ENCODE measurements at places on chromosomes 5 and 9.

DNA sequence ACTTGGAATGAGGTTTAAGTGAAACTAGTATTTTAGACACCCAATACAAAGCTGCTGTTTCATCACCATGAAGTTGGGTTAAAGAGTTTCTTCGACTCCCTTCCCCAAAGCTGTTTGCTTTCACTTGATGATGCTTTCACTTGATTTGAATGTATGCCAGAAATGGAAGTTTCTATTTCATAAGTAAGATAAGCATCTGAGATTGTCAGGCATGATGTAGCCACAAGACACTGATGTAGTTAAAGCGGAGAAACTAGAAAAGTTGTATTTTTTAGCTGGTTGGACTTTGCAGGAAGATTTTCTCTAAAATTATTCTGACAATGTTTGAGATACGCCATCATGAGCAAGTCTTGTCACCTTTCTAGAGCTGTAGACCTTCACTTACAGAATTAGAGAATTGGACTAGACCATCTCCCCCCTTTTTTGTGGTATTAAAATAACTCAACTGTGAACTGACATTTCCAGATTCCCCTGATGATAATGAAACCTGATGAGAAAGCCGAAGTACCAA lies 20.0 kb downstream of the MOCS2 start:
- DNase-seq: no peak

GRCh38 chr5:66933066-66933465 lies 263.5 kb downstream of the CD180 start:
- DNase-seq: no peak

DNA sequence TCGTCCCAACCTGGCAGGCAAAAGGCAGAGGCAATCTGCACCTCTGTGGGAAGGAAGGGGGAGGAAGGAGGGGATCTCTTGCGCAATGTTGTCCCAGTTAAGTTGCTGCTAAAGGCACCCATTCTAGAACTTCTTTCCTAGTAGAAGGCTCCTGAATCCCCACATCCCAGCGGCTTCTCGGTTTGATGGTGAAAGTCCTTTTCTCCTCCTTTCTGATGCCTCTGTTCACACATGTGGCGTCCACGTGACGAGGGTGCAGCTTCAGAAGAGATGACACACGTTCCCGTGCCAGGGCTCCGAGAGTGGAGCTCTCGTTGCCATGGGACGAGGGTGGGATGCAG lies 96.9 kb upstream of the FCN2 start:
- DNase-seq: no peak

DNA sequence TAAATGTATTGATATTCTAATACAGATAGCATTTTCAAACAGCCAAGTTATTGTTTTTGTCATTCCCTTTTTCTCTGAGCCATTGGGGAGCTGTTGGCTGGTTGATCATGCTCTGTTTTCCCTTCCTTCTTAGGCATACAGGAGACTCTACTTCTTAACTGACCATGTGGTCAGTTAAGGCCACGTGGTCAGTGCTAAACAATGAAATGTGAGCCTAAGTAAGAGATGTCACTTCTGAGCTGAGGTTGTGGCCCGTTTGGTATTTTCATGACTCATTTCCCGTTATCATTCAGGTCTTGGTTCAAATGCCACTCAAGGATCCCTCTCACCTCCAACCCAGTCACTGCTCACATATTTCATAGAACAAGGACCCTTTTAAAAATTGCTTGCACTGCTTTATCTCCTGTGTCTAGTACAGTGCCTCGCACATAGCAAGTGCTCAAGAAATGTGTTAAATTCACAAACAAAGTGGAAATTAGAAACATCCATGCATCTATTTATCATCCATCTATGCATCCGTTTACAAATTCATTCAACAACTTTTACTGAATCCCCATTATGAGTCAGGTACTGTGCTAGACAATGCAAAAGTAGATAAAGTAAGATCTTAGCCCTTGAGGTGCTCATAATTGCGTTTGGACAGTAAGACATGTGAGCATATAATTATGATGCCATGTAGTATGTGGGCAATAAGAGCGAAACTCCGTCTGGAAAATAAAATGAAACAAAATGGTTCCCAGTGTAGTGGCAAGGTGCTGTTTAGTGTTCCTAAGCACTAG lies 50.7 kb downstream of the ARRDC3 start:
- no peak for DNase-seq

GRCh38 chr9:102354041-102354440 lies 615.6 kb upstream of the GRIN3A start:
- DNase-seq: no peak

- DNase-seq: no peak
Measured at GRCh38 chr9:113380869-113381378, 4.1 kb upstream of the HDHD3 start.

DNA sequence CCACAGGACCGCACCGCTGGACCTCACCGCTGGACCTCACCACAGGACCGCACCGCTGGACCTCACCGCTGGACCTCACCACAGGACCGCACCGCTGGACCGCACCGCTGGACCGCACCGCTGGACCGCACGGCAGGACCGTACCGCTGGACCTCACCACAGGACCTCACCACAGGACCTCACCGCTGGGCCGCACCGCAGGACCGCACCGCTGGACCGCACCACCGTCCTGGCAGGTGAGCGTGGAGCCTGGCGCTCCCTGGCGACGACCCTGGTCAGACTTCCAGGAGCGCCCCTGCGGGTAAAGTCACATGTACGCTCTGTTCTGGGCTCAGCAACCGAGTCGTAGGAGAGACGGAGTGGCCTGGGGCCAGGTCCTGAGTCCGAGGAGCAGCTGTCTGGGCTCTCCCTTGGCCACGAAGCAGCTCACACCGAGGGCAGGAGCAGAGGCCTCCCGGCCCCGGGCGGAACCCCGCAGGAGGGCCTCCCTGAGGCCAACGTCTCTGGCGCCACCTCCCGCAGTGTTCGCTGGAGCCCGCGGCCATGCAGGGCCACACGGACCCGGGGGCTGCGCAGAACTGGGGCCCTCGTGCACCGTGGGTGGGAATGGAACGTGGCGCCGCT lies 30.5 kb downstream of the MRPL36 start:
- DNase-seq: no peak

GRCh38 chr9:131253891-131254491 lies 22.3 kb downstream of the FAM78A start:
- DNase-seq: no peak

GRCh38 chr9:37694355-37694754 lies 43.6 kb downstream of the FRMPD1 start:
- DNase-seq: no peak

- no peak for DNase-seq
Measured at GRCh38 chr5:81207009-81207408, 26.1 kb upstream of the CKMT2 start.

DNA sequence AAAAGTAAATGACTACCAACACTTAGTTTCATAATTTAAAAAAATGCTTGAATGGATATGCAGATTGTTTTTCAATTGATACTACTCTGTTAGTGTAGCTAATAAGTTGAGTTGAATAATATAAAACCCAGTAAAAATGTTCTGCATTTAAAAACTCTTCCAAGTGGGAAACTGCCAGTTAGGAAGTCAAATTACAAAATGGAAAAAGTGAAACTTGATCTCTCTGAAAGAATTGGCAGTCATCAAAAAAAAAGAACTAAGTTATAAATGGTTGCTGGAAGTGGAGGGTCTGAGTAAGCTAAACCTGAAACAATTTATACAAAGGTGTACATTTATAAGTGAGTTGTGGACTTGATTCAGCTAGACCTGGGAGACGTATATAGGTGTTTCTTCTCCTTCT lies 52.4 kb downstream of the VCAN start:
- no peak for DNase-seq

GRCh38 chr5:97243353-97243752 lies 60.3 kb upstream of the RIOK2 start:
- peak; percentile 14 for DNase-seq

DNA sequence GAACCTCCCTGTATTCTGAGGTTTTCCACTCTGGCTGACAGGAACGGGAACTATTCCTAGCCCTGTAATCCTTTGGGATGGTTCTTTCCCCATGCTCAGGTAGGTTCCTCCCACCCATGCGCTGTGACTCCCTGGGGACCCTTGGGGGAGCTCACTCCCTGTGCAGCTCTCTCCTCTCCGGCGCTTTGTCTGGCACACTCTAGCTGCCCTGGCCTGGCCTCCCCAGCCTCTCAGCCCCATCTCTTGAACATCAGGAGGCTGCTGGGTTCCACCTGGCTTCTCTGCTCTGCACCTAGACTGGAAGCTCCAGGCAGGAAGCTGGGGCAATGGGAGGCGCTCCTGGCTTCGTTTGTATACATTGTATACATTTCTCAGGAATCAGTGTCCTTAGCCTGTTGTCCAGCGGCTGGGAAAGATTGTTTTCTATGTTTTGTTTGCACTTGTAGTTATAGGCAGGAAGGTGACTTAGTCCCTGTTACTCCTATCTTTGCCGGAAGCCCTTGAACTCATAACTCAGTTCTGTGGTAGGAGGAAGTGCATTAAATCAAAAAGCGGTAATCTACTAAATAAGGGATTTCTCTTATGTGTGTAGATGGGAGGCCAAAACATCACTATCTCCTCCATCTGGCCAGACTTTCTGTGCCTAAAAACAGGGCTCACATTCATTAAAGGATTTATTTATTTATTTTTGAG lies 20.4 kb downstream of the SLC25A25 start:
- DNase-seq: no peak

All from renal pelvis (tissue), 12 donors.